Globus pallidus (tissue), 1 donor: ENCODE measurements at places on chromosomes 7 and 10.

- no peak for DNase-seq
Observed at GRCh38 chr10:30133198-30133597, 73.8 kb upstream of the JCAD start.

DNA sequence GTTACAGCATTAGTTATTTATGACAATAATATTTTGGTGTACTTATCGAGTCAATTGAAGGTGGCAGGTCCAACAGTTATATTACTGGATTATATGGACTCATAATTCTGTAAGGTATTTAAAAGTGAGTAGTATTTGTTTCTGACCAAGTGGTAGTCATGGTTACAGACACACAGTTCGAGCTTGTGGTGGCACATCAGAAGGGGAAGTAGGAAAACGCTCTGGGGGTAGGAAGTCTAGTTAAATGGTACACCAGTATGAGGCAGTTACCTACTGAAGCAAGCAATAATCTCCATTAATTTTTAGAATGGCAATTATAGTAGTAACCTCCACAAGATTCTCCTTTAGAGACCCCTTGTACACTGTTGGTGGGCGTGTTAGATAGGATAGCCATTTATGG lies 541.2 kb downstream of the ETV1 start:
- DNase-seq = no peak

GRCh38 chr10:122181041-122181732 lies 89.9 kb upstream of the BTBD16 start:
- DNase-seq = no peak

- DNase-seq = no peak
Observed at GRCh38 chr10:85477979-85478378, 888.6 kb downstream of the GRID1 start.

DNA sequence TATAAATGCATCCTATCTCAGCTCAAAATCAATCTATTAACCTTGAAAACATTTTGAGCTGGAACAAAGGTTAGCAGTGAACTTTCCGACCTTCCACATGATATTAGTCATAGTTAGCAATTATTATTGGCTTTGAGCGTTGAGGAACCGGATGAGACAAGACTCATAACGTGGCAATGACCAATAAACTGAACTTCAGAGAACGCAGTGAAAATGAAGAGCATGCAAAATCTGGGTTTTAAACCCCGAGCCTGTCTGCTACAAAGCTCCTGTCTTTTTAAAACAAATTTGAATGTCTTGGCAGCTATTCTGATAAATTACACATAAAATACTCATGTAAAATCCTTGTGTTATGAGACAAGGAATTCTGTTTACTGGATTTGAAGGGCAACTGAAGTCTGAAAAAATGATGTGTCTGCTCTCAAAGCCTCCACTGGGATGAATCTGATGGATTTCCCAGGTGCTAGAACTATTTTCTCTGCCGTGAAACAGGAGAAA lies 74.7 kb upstream of the ITGB1 start:
- no peak for DNase-seq

- DNase-seq = no peak
Observed at GRCh38 chr7:148868378-148868674, 15.8 kb downstream of the EZH2 start.

DNA sequence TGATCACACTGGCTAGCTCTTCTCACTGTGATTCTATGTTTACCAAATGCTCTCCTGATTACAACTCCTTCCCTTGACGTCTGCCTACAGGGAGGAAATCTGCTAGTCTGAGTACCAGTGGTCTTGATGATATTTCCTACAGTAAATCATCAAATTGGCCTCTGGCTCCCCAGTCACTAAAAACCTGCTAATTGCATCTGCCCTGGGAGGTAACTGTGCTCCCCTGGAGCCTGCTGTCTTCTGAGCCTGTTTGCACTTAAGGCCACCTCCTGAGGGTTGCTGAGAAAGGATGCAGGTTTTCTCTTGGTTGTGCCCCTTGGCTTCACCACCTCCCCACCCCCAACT lies 56.0 kb downstream of the ELMO1 start:
- no peak for DNase-seq

GRCh38 chr7:155660059-155660757 lies 15.7 kb downstream of the RBM33 start:
- no peak for DNase-seq

GRCh38 chr10:34769899-34770298 lies 45.2 kb downstream of the PARD3 start:
- no peak for DNase-seq

DNA sequence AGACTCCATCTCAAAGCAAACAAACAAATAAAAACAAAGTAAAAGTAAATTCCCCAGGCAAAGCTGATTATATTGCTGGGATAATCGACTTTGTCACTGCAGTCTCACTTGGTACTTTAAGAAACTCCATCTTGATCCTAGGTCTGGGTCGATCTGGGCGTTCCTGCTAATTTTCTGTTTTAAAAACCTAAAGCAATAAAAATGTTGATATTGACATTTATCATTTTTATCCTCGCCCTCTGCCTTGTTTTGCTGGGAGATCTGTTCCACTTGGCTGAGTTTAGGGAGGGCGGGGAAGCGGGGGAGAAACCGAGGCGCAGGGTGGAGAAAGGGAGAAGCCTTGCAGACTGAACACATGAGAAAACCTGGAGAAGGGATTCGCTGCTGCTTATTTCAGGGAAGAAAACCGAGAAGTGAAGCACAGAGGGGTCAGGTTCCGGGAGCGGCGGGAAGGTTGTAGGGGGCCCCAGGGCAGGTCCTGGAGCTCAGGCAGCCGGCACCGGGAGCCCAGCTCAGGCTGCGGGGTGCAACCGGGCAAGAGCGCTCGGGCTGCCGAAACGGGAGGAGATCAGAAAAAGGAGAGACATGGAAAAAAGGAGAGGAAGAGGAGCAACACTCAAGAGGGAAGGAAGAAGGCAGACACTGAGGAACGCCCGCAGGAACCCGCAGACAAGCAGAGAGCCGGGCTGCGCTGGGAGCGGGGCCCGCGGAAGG lies 27.3 kb upstream of the KMT2C start:
- no peak for DNase-seq
